ENCODE measurements at places on chromosomes 5 and 9.

- DNase-seq = no peak
Observed at GRCh38 chr5:24855485-24855884, 210.7 kb upstream of the CDH10 start.

DNA sequence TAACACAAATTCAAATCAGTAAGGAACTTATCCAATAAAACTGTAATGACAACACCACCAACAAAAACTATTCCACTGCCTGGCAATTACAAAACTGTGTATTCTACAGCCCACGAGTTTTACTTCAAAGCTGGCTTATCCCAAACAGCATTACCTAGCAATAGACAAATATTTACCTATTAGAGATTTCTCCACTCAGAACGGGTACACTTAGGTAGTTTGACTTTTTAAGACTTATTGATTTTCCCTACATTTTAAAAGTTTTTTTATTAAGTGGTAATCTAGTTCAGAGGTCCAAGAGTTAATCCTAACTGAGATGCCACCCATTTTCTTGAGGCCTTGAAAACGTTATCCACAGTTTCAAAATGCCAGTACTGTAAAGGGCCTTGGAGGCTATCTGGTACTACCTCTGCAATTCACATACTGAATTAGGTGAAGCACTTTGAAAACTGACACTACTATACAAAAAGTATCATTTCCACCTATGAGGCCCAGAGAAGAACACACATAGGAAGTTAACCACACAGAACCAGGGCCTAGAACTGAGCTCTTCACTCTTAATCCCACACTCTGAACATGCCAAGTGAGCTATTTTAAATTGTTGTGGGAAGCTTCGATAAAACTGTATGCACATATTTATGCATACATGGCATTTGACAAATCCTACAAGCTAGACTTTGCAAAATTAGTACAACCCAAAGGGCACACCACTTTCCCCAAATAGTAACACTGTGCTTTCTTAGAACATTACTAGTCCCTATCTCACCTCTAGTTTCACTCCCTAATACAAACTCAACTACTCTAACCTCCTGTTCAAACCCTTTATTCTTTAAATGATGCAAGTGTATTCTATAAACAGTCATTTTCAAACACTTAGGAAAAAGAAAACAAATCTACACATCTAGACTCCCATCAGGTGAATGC, 2.1 kb downstream of the NADK2 start:
- DNase-seq = no peak

- DNase-seq = no peak
Observed at GRCh38 chr5:178249191-178249989, 16.8 kb upstream of the PHYKPL start.

DNA sequence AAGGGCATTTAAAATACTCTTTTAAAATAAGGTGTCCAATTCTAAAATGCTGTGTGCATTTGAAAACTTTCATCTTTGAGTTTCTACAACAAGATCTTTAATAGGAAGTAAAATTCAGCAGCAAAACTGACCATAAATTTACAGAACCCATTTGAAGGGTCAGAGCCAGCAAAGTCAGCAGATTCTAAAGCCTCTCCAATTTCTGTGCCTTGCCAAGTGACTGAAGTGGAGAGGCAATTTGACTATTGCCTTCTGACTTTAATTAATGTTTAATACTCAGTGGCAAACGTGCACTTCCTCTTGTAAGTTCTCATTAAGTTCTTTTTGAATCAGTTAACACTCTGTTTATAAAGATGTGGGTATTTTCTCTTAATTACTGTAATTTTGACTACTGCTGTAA, 155.2 kb downstream of the BAAT start:
- DNase-seq = no peak

DNA sequence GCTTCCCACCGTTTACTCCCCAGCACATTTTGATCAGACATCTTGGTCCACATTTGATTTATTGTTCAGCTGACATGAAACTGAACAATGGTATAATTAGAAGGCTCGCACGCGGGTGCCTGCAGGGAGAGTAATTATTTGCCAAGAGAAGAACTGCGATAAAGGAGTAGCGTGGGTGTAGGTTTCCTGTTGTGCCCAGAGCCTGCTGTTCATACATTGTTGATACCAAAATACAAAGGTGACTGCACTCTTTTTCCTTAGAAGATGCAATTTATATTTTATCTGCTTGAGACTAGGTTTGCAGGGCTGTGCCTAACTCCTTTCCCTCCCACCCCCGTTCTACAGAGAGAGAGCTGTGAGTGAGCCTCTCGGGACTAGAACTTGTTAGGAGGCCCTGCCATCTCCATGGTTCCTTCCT, 241.8 kb upstream of the MSX2 start:
- DNase-seq = no peak

DNA sequence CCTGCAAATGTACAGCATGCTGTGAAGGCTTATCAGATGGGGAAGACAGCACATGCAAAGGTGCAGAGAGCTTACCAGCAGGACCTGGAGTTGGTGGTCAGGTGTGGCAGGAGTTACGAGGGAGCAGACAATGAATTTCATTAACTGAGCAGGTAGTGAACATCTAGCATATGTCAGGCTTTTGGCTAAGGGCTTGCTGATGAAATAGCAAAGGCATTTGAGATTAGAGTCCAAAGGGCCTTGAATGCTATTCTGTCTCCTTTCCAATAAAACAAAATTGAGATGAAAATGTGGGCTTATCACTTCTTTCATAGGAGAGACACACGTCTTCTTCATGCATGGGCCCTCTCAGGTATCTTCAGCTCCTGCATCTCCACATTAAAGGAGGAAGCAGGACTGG, 36.6 kb upstream of the PPARGC1B start:
- no peak for DNase-seq

GRCh38 chr9:110427497-110428104, 89.9 kb upstream of the TXNDC8 start:
- peak; percentile 23 for DNase-seq

GRCh38 chr5:57716661-57717060, 234.1 kb upstream of the ACTBL2 start:
- no peak for DNase-seq

DNA sequence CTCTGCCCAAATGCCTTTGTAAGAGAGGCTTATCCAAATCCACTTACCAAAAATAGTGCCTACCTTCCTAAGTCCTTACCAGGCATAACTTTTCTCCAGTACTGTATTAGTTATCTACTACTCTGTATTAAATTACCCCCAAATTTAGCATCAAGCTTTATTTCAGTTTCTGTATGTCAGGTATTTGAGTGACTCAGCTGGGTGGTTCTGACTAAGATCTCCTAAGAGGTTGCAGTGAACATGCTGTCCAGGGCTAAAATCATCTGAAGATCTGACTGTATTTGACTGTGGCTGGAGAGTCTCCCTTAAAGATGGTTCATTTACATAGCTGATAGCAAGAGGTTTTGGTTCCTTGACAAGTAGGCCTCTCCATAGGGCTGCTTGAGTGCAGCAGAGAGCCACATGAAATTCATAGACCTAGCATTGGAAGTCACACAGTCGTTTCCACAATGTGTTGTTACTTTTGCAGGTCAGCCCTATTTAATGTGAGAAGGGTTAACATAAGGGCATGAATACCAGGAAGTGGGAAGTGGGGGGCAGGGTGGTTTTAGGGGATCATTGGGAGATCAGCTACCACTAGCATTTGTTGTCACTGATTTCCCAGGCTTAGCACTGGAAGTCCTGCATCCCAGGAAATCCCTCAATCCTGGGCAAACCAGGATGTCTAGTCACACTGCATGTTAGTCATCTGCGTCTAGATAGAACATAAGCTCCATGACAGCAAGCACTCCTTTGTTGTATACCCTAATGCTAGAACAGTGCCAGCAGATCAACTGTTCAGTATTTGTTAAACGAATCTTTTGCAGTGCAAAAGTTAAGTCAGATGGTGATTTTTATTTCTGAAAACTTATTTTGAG, 2.0 kb upstream of the ZNF622 start:
- no peak for DNase-seq

GRCh38 chr9:86287013-86287412, 4.7 kb upstream of the ISCA1 start:
- DNase-seq = peak; percentile 9

DNA sequence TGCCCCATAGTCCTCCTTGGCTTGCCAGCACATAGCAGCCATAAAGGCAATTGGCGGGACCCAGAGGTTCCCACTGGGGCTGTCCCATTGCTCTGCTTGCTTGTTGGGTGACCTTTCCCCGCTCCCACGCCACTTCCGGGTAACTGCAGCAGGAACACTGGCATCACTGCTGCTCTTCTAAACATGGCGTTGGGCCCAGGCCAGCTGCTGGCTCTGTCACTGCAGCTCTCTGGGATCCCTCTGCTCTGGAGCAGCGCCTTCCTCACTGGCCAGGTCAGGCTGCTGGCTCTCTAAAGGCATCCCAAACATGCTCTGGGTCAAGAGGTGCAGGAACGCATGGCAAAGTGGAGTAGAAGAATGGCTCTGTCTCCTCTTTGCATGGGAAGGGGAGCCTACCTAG, 92.9 kb downstream of the DRD1 start:
- no peak for DNase-seq

- DNase-seq = no peak
Observed at GRCh38 chr5:55915783-55916182, 64.6 kb downstream of the IL31RA start.

DNA sequence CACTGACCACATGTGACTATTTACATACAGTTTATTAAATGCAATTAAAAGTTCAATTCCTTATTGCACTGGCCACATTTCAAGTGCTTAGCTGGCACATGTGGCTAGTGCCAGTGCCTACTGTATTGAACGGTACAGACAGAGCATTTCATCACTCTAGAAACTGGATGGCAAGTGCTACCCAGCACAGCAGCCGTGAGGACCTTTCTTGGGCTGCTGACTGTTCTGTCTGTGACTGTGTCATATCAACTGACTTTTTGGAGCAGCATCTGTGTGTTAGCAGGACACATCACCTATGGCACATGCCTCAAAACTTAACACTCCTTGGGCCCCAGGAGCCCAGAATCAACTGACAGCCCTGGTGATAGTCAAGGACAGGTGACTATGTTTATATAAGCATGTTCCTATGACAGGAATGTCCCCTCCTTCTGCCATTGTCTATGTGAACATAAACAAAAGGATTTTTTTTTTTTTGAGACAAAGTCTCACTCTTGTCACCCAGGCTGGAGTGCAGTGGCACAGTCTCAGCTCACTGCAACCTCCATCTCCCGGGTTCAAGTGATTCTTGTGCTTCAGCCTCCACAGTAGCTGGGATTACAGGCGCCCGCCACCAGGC, 8.9 kb downstream of the IRF1 start:
- DNase-seq = no peak

- DNase-seq = no peak
Observed at GRCh38 chr5:58776559-58776958, 193.7 kb downstream of the RAB3C start.

- DNase-seq = no peak
Observed at GRCh38 chr9:2489838-2490314, 131.7 kb upstream of the VLDLR start.

GRCh38 chr9:36862206-36863145, 171.6 kb downstream of the PAX5 start:
- no peak for DNase-seq

GRCh38 chr5:113600255-113600905, 86.9 kb downstream of the YTHDC2 start:
- DNase-seq = no peak

DNA sequence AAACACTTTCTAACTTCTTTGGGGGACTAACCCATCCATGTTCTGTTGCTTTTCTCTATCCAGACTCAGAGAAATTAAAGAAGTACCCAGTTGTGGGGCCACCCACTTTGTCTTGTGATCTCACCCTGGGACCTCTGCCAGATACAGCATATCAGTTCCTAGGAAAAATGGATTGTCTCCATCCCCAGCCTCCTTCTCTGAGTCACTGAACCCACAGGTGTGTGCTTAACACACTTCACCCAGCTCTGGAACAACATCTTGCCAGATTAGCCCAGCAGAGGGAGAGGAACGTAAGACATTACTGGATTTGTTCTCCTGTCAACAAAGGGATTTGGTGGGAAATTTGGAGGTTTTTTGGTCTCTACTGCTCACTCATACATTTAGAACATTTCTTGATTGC, 19.2 kb downstream of the FAM240B start:
- DNase-seq = no peak

GRCh38 chr5:76855961-76856360, 6.1 kb downstream of the S100Z start:
- DNase-seq = peak; percentile 96

DNA sequence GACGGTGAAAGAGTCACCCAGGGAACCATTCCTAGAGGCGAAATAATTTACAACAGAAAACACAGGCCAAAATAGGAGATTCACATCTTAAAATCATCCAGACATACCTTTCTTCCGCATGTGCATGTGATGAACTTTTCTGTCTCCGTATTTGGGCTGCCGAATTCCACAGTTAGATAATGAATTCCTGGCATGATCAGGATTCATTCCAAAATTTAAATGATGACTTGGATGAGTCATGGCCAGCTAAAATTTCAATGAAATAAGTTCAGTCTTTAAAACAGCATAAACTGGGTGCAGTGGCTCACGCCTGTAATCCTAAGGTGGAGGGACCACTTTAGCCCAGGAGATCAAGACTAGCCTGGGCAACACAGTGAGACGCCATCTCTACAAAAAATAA, 82.7 kb downstream of the DROSHA start:
- DNase-seq = no peak

DNA sequence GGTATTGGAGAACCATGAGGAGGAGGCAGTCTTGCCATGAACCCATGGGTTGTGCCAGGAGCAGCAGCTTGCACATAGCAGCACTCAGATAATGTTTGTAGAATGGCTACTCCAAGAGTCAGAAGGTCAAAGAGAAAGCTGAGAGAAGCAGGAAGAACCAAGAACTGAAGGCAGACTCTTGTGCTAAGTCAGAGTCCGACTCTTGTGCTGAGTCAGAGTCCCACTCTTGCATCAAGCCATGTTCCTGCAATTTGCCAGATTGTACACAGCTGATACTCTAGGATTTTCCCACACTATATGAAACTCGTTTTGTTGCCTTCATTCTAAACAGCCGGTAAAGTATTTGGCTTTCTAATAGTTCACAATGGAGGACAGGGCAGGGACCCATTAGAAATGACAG, 26.2 kb upstream of the HSPA9 start:
- no peak for DNase-seq

- no peak for DNase-seq
Observed at GRCh38 chr9:118455788-118456187, 751.6 kb downstream of the TLR4 start.

GRCh38 chr5:122638581-122638980, 136.3 kb upstream of the SNX2 start:
- no peak for DNase-seq

DNA sequence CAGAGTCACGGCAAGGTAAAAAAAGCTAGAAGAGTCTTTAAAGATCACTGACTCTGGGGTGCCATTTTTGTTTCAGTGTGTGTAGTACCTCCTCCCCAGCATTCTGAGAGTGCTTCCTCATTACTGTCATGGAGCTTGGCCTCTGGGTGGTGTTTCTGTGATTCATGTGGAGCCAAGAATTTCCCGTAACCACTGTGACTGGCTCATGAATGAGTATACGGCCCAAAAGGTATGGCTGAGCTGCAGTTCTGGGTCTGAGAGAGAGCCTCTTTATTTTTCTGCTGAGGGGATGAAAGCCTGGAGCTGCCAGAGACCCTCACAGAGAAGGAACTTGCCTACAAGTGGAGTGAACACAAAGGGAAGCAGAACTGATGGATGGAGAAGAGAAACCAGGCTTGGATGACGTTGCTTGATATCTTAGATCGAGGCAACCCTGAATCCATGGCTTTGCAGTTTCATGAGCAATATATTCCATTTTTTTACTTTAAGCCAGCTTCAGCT, 85.6 kb downstream of the PTTG1 start:
- peak; percentile 16 for DNase-seq

GRCh38 chr9:40925149-40925548, 203.3 kb downstream of the FOXD4L6 start:
- DNase-seq = no peak

GRCh38 chr5:42760426-42760825, 3.8 kb downstream of the CCDC152 start:
- DNase-seq = peak; percentile 25
